ENCODE measurements at places on chromosomes 6 and 20.
A peak's percentile ranks its signal among the peaks of the same experiment; 100 is the strongest.

DNA sequence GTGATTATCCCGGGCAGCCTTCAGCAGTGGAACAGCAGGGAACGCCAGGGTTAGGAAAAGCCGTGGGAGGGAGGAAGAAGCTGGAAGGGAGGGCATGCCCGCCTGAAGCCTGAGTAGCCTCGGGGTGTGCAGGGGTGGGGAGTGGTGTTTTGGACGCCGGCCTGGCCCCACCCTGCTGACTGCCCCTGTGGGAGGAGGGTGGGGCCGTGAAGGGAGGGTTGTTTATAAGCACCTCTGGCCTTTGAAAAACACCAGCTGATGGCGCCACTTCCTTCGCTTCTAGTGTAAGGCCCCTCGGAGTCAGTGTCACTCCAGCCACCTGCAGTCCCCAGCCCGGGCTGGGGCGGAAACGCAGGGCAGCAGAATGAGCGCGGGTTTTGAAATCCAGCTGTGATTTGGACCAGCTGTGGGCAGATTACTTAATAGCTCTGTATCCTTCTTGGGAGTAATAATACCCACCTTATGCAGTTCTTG lies 52.8 kb upstream of the BMP6 start:
- peak; percentile 8 for DNase-seq
- H3K27me3 ChIP-seq, result peaks cover 19% of the 10 kb centered on the region
- no peak overlapping the region for H3K4me3 ChIP-seq
- H3K4me1 ChIP-seq, result peaks cover 17% of the 10 kb centered on the region
- no peaks in the 10 kb centered on the region for H3K36me3 ChIP-seq

DNA sequence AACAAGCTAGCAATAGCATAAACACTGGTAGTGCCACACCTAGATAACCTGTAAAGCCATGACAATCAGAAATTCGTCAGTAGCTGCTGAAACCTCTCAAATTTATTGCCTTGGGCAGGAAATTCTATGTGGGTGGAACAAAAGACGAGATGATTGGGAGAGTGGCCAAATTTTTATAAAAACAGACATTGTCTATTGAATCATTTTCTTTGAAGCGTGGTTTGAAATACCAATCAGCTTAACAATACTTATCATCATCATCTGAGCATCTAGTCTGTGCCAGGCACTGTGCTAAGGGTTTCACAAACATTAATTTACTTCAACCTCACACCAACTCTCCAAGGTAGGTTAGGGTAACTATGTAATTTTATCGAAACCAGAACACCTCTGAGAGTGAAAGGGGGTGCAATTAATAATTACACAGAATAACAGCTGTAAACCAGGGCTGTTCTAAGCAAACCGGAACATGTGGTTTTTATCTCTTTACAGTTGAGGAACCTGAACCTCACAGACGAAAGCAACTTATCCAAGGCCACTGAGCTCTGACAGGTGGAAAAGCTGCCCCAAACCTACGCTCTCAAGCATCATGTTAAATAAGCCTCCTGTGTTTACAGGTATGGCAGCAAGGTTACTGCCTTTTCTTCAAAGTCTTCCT lies 43.4 kb downstream of the NHSL1 start:
- no peak overlapping the region for H3K27ac ChIP-seq
- H3K4me3 ChIP-seq, result no peak overlapping the region
- no peak for DNase-seq
- H3K4me1 ChIP-seq, result peaks cover 3% of the 10 kb centered on the region
- no peaks in the 10 kb centered on the region for H3K27me3 ChIP-seq

DNA sequence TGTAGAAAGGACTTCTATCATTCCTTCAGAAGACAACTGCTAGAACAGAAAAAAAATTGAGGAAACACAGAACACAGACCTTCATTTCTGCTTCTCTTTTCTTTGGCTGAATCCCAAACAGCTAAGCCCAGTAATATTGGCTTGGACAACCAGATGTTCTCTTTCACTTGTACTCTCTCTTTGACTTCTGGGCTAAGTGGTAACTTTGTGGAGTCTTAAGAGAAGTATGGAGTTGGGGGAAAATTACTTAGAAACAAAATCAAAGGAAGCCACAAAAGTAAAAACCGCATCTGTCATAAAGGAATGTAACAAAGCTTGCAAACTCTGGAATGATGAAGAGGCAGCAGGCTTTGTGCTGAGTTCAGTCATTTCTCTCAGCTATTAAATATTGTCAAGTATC lies 587.5 kb downstream of the CBLN4 start:
- DNase-seq, result no peak
- no peaks in the 10 kb centered on the region for H3K4me1 ChIP-seq
- H3K27me3 ChIP-seq, result peaks cover 5% of the 10 kb centered on the region
- no peak overlapping the region for H3K27ac ChIP-seq
- H3K4me3 ChIP-seq, result no peak overlapping the region

- peaks cover 9% of the 10 kb centered on the region for H3K27me3 ChIP-seq
- no peak for DNase-seq
- H3K27ac ChIP-seq, result no peak overlapping the region
- H3K4me1 ChIP-seq, result no peaks in the 10 kb centered on the region
- no peak overlapping the region for H3K4me3 ChIP-seq
Observed at GRCh38 chr6:87873556-87873955, 171.5 kb upstream of the AKIRIN2 start.

- H3K4me3 ChIP-seq, result no peak overlapping the region
- H3K4me1 ChIP-seq, result peaks cover 23% of the 10 kb centered on the region
- H3K27ac ChIP-seq, result no peak overlapping the region
- peaks cover 11% of the 10 kb centered on the region for H3K27me3 ChIP-seq
Observed at GRCh38 chr6:157627195-157627966, 195.7 kb upstream of the SNX9 start.

Measured in neural crest cell (in vitro differentiated cells).